ENCODE measurements at places on chromosomes 3 and 15. TPM values are rescaled to one million over a fixed set of nuclear protein-coding genes. Genes with fewer than 3 reads are reported as not detected.
A peak's percentile ranks its signal among the peaks of the same experiment; 100 is the strongest.

CSTA gene
- not detected for total RNA-seq

LOXL1 gene
- 81.3 TPM for total RNA-seq

TMEM89 gene
- not detected for total RNA-seq

PPP1R14D gene
- not detected for total RNA-seq

ALS2CL gene
- total RNA-seq = 30.9 TPM

FBXL2 gene
- 12.6 TPM for total RNA-seq

- no peak for DNase-seq
Observed at GRCh38 chr3:20136231-20136630, 49.8 kb downstream of the SGO1 start.

DNA sequence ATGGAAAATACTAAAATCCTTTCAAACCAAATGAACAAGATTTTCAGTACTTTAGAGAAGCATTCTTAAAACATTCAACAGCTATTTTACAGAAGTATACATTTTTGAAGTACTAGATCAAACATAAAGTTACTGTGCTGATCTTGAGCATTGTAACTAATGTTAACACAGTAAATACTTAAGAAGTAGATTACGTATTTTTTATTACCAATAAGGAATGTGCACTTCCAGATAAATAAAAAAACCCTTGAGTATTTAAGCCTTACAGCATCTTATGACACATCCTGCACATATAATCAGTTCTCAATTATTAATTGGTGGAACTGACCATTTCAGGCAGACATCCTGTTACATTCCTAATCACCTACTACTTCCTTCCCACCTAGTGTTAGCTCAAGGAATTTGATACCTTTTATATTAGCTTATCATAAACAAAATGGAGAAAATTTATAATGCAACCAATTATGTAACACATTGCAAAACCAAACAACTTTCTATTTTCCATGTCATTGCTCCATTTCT lies 32.8 kb downstream of the COPS2 start:
- DNase-seq = no peak

- no peak for DNase-seq
Observed at GRCh38 chr15:25250906-25251622, 187.8 kb downstream of the UBE3A start.

GRCh38 chr15:57667171-57667849 lies 39.2 kb upstream of the POLR2M start:
- DNase-seq = peak; percentile 55

- peak; percentile 32 for DNase-seq
Observed at GRCh38 chr15:99931703-99932603, 198.7 kb upstream of the LYSMD4 start.

GRCh38 chr3:108564564-108564963 lies 24.7 kb downstream of the CIP2A start:
- DNase-seq = no peak
